ENCODE measurements at places on chromosomes 12 and 14. TPM values are rescaled to one million over a fixed set of nuclear protein-coding genes. Genes with fewer than 3 reads are reported as not detected.

GRCh38 chr14:70050136-70050535 lies 138.6 kb downstream of the SLC8A3 start:
- DNase-seq, result no peak

- DNase-seq, result no peak
Measured at GRCh38 chr12:98559666-98560065, 33.8 kb upstream of the SLC25A3 start.

- DNase-seq, result no peak
Measured at GRCh38 chr14:50977863-50978528, 33.7 kb upstream of the PYGL start.

GRCh38 chr14:89107626-89108025 lies 283.2 kb downstream of the TTC8 start:
- DNase-seq, result no peak

DNA sequence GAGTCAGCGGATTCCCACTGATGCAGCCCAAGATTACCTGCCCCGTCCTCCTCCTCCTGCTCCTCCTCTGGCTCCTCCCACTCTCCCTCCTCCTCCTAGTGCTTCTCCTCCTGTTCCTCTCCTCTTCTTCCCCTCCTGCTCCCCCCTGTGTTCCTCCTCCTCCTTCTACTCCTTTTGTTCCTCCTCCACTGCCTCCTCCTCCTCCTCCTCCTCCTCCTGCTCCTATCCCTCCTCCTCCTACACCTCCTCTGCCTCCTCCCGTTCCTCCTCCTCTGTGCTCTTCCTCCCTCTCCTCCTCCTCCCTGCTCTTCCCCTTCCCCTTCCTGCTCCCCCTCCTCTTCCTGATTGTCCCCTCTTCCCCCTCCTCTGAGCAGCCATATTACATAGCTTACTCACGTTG lies 141.3 kb downstream of the CACNA1C start:
- DNase-seq, result no peak

DNA sequence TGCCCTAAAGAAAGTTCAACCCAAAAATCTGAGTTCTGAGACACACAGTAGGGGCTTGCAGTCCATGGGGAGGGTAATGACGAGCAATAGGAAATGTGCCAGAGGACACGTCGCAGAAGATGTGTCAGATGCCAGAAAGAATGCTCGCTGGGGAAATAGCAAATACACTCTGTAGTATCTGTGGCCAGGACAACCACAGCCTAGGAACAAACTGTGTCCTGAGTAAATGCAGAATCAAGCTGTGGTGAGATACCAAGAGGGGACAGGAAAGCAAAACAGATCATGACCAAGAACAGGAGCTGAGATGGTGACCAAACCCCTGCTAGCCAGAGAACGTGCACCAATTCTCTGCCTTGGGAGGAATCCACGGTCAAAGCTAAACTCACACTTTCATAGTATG lies 9.1 kb downstream of the CRACR2A start:
- no peak for DNase-seq

The OTUB2 gene
- total RNA-seq, result 0.12 TPM

- no peak for DNase-seq
Measured at GRCh38 chr12:22474970-22475720, 69.2 kb downstream of the C2CD5 start.

The TEX52 gene
- total RNA-seq, result not detected

DNA sequence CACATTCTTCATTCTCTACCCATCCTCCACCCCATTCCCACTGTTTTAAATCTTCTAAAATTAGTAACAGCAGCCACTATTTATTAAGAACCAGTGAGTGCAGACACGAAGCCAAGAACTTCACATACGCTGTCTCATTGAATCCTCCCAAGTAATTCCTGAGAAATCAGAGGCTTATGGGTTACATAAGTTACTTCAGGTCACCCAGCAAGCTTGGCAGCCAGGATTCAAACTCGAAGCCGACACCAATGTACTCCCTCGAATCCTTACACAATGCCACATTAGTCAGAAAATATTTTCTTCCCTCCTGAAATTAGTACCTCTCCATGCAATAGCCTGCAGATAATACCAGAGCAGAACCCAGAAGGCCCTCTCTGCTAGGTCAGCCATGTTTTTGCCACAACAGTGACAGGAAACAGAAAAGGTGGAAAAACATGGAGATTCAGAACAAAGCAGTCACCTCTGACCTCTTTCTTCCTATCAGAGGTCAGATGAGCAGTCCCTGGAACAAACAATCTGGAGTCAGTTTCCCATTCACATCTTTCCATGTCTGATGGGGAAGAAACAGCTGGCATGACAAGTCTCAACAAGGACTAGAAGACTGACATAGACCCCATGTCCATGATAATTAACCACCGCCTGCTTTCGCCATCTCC lies 16.4 kb downstream of the NID2 start:
- DNase-seq, result no peak

DNA sequence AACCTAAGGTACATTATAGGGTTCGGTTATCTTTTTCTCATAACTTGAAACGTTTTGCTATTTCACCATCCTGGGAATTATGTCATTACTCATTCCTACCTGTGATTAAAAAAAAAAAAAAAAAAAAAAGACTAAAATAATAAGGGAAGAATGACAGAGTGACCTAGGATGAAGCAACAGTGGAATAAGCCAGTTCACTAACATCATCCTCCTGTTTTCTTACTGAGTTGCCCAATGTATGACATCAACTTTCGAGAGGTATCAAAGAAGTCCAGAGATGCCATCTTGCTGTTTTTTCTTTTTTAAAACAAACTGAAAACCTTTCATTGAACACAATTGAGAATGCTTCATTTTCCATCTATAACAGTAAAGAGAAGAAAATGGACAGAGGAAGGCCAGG lies 42.8 kb downstream of the AMN start:
- no peak for DNase-seq

DNA sequence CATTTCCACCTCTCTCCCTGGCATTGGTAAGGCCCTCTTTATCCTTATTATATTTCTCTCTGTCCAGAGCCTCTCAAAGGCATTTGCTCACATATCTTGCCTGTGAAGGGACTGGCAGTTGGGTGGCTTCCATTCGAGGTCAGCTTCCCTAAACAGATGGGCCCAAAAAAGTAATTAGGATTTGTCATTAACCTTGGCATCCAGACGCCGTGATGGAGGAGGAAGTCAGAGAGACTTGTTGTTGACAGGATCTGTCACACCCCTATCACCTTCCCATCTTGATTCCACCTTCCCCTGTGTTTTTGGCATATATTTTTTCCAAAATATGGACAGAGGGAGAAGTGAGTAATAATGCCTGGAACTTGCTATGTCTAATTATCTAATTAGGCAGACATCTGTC lies 54.0 kb upstream of the OAS1 start:
- no peak for DNase-seq

DNA sequence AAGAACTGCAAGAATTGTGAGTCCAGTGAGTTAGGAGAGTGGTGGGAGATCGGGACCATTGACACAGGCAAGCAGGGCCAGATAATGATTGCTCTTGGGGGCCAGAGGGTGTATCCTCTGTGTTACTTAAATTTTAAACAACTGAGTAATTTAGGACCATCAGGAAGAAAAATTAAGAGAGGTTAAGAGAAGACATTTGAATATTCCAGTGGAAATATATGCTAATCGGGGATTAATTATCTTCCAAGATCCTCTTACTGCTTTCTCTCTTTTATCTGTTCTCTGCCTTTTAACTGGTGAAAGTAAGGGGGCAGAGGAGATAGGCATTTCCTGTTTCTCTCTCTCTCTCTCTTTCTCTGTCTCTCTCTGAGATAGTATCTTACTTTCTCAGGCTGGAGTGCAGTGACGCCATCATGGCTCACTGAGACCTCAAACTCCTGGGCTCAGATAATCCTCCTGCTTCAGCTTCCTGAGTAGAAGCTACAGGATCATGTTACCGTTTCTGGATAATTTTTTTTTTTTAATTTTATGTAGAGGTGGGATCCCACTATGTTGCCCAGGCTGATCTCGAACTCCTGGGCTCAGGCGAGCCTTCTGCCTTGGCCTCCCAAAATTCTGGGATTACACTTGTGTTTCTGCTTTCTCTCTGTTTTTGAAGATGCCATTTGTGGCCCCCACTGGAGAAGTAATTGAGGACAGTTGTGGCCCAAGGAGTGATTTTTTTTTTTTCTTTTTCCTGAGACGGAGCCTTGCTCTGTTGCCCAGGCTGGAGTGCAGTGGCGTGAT lies 85.1 kb downstream of the DIP2B start:
- DNase-seq, result no peak

GRCh38 chr12:89427508-89428156 lies 75.3 kb upstream of the DUSP6 start:
- no peak for DNase-seq

DNA sequence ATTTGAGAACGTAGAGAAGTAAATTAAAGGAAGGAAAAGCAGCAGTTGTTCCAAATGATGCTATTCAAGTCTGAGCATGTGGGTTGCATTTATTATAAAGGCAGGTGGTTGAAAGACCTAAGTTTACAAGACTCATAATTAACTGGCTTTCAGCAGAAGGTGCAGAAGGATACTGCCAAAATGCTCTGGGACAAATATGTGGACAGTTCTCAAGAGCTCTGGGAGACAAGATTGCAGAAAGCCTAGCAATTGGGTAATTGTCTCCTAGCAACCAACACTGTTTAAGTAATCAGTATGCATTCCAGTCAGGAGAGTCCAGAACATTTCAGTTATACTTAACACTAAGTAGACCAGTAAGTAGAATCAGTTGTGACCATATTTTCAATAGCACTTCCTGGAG lies 131.5 kb downstream of the GPR135 start:
- DNase-seq, result no peak

All from T-helper 17 cell (primary cell).